Fibroblast of mammary gland (primary cell): ENCODE measurements at places on chromosomes 5 and 9.
A peak's percentile ranks its signal among the peaks of the same experiment; 100 is the strongest.

DNA sequence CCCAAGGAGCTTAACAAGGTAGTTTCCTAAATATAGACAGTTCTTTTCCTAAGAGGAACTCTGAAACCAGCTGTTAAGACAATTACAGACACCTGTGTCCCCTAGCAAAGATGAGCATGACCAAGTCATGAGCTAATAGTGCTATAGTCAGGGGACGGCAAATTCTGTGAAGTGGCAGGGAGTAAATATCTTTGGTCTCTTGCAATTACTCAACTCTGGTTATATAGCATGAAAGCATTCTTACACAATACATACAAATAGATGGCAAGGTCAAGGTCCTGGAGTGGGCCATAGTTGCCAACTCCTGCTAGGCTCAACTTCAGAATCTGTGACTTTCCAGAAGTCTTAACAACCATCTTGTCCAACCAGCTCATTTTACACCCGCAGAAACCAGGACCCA is 103.7 kb downstream of the RFK start:
- DNase-seq: no peak

GRCh38 chr9:130905125-130905901 is 8.7 kb upstream of the QRFP start:
- no peak for DNase-seq

- DNase-seq: no peak
These were observed 157.4 kb downstream of the CAAP1 start for GRCh38 chr9:26735160-26735559.

DNA sequence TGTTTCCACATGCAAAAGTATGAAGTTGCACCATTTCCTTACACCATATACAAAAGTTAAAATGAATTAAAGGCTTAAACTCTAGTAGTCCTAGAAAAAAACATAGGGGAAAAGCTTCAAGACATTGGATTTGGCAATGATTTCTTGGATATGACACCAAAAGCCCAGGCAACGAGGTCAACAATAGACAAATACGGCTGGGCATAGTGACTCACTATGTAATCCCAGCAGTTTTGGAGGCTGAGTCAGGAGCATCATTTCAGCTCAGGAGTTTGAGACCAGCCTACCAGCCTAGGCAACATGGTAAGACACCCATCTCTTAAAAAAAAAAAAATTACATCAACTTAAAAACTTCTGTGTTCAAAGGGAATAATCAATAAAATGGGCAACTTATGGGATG is 30.9 kb upstream of the SREK1 start:
- DNase-seq: peak; percentile 83

GRCh38 chr9:17613758-17614157 is 34.9 kb downstream of the SH3GL2 start:
- peak; percentile 85 for DNase-seq

- no peak for DNase-seq
These were observed 118.7 kb downstream of the TTLL11 start for GRCh38 chr9:121974421-121974820.

- peak; percentile 65 for DNase-seq
These were observed 74.5 kb downstream of the ADAMTS2 start for GRCh38 chr5:179270581-179271427.

DNA sequence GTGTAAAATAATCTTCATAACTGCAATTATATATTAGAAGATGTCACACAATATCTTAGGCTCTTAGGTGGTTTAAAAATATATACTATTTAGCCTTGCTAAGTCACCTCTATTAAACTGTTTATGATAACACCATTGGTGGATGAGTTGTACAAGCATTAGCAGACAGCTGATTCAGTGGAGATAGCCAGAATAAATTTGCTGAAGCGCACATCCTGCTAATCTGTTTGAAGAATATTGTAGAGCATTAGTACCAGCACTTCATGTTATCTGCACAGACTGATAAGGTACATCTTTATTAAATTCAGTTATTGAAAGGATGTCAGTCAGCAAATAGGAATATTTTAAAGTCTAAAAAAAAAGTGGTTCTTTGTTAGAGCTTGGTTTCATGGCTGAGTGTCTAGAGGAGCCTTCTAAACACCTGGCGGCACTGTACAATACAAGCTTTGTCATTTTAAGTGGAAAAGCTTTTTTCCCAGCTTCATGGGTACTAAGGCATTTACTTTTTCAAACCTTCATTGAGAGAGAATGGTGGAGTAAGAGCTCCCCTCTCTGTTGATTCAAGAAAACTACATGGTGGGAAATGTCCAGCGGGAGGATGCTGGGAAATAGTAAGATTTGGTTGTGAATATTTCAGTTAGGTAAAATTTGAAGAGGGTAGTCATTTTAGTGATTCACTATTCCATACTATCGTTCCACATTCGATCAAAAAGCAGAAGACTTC is 275.1 kb downstream of the SLF1 start:
- peak; percentile 28 for DNase-seq

DNA sequence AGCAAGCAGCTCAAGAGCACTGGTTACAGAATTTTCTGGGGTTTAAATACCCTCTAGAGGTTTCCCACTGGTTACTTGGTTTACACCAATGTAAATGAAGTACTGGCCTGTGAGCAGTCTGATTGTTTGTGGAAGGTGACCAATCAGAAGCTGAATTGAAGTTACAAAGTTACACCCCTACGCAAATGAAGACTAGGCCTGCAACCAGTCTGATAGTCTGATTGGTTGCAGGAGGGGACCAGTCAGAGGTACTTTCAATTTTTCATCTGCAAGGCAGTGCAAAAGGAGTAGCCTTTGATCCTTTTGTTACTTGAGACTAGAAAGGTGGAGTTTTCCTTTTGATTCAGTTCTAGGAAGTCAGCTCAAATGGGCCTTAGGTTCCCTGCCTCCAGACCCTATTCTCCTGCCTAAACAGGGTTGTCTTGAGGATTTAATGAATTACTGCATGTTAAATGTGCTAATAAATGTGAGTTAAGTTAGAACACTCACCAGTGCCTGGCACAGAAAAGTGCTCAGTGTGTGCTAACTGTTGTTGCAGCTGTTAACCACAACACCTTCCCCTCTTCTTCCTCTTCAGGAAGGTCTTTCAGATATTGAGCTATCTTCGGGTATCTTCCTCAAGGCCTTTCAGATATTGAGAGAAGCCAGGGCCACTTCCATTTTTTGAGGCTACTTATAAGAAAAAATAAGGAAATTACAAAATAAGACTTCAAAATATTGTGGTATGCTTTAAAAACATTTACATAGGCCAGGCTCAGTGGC is 32.1 kb upstream of the CLINT1 start:
- no peak for DNase-seq

DNA sequence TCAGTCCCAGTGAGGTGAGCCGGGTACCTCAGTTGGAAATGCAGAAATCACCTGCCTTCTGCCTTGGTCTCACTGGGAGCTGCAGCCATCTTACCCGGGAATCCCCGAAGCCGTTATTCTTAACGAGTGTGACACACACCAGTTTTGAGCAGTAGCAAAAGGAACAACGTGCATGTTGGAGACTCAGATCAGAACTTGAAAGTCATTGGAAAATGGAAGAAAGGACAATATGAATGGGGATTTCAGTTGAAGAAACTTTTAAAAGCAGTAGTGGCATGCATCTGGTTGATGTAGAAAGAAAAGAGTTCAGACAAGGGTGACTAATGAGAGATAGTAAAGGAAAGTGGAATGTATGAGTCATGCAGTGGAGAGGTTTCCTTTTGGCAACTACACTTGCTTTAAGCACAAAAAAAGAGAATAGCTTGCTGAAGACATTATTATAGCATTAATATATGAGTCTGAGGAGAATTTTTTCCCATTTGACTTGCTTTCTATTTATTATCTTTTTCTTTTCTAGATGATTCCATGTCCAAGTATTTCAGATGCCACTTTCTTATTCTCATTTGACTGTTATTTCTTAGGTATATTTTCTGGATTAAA is 44.4 kb upstream of the ANKDD1B start:
- peak; percentile 95 for DNase-seq

DNA sequence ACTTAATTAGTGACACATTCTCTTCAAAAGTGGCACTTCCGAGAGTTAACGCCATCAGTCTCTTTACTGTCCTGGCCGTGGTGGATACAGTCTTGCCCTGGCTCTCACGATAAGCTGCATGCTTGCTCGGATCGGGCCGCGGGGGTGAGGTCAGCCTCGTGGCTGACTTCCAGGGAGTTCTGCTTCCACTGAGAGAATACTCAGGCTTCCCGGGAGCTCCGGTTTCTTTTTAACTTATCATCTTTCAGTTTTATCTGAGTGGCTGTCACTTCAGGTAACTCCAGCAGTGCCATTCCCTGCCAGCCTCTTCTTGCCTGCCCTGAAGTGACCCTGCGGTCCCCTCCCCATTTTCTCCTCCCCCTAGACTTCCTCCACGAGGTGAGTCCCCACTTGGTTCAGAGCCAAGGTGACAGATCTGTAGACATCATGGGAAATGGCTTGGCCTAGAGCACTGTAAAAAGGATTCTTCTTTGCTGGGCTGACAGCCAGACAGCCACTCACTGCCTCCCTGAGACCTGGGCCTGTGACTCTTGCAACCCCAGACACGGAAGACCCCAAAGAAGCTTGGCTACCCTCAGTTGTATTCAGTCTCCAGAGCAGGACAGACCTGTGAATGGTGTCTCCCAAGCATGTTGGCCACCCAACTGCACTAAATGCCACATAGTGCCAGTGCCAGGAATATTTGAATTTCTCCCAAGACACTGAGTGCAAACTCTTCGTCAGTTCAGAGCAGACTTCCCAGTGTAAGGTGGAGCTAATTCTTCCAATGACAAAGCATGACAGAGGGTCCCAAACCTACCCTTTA is 95.1 kb downstream of the DAPK1 start:
- peak; percentile 69 for DNase-seq

- peak; percentile 30 for DNase-seq
These were observed 14.4 kb upstream of the AMACR start for GRCh38 chr5:34022121-34022705.

DNA sequence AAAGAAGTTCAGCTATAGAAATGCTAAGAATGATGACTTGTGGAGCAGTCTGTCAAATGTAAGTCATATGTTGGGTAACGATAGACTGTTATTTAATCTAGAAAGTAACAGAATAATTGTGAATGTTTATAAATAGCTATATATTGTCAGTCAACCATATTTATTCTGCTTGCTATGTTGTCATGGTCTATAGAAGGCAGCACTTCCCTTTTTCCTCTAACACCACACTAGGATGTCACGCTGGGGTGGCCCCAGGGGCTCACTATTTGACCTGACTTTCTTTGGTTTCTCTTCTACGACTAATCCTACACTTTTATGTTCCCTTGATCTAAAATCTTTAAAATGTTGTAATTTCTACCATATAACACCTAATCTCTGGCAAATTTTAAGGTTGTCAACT is 20.5 kb downstream of the ERAP2 start:
- no peak for DNase-seq

DNA sequence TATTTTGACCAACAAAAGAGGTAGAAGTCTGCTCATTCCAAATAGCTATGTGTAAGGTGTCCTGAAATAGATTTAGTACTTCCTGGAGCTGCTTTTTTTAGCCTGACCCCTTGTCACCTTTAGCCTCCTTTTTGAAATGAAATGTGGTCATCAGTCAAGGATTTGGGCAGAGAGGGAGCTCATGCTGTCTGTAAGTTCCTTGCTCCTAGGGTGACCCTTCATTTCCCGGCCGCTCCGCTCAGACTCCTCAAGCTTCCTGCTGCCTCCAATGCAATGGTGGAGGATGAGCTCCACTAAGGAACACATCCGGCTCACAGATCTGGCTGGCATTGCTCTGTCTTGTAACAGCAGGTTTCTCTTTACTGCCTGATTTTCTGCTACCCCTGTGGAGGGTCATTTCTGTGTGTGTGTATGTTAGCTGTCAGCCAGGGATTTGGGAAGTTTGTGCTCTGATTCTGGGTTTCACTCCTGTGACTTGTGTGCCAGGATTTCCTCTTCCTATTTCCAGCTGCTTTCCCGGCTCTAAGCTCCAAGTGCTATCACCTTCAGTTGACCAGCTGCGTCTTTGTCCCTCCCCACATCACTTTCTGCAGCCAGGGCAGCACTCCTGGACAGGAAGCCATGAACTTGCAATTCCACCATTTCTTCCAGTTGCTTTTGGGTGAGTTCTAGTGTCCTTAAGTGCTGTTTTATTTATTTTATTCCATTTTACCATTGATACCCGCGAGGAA is 265.9 kb downstream of the ICE1 start:
- no peak for DNase-seq

DNA sequence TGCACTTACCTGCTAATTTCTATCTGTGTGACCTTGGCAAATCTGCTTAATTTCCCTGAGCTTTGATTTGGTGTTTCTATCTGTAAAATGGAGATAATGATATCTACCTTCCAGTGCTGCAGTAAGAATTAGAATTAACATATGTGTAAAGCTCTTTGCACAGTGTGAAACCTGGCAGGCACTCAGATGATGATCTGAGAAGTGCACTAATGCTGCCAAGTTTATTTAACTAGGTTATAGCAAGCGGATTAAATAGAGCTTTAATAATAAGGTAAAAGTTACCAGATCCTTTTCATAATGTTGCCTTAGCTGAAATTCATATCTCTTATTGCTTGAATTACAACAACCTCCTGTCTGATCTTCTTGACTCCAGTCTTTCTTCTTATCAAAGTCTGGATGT is 315.3 kb upstream of the CD180 start:
- no peak for DNase-seq

- DNase-seq: no peak
These were observed 829.2 kb upstream of the DMAC1 start for GRCh38 chr9:8628791-8629190.

GRCh38 chr9:3018071-3018470 is 174.2 kb upstream of the PUM3 start:
- no peak for DNase-seq

DNA sequence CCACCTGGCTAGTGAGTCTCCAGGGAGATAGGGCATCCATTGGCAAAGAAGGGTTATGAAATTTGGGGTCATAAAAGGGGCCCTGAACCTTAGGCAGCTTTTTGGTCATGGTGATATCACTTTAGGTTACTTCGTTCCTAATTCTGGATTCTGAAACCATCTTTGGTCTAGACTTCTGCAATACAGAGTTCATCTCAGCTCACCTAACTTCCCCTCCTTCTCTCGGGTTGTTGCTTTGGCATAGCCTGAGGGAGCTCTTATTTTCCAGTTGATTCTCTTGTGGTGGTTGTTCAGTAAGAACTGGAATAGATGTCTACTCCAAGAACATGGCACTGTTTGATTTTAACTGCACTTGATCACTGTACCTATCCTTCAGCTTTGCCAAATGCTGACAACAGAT is 148.9 kb upstream of the RUSC2 start:
- DNase-seq: no peak

DNA sequence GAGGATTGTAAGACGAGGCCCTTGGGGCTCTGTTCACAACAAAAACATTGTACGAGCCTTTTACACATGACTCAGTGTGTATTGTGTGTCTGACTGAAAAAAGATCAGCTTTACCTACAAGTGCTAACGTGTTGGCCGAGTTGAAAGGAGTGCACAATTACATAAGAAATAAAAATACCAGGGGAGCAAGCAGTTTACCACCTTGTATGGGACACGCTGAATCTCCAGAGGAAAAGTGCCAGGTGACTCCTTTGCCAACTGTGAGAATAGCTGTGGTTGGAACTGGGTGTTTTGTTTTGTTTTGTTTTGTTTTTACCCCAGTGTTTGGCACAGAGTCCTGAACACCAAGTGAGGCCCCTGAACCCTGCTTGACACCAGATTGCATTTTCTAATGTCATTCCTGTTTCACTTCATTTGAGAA is 32.8 kb upstream of the ZSWIM6 start:
- DNase-seq: no peak
